ENCODE measurements at places on chromosomes 16 and 17. TPM values are rescaled to one million over a fixed set of nuclear protein-coding genes. Genes with fewer than 3 reads are reported as not detected.

Gene ABCA6
- total RNA-seq, result 31.7 TPM

Gene KRTAP9-8
- not detected for total RNA-seq

Gene EFNB3
- 0.95 TPM for total RNA-seq

Gene TEX19
- total RNA-seq, result under 0.01 TPM

Gene GAST
- not detected for total RNA-seq

Gene HERPUD1
- total RNA-seq, result 43.2 TPM

Gene TMEM100
- total RNA-seq, result 2.8 TPM

Gene SPATA33
- total RNA-seq, result 2.5 TPM

Gene LYRM9
- total RNA-seq, result 7.7 TPM

Gene FOXL1
- 7.2 TPM for total RNA-seq

Gene TMEM235
- total RNA-seq, result not detected

Gene UNKL
- total RNA-seq, result 5.2 TPM

Gene SOX15
- total RNA-seq, result 0.32 TPM

Gene ADAM11
- 0.32 TPM for total RNA-seq

Gene SCN4A
- total RNA-seq, result 0.16 TPM

Gene C17orf78
- not detected for total RNA-seq

Gene HCRT
- total RNA-seq, result not detected

Gene APOBR
- total RNA-seq, result not detected

Gene RNF222
- not detected for total RNA-seq

Gene ZNF624
- 4.2 TPM for total RNA-seq

Gene TUFM
- 111 TPM for total RNA-seq

Gene KRTAP4-9
- not detected for total RNA-seq

Gene EMP2
- total RNA-seq, result 19.1 TPM

Gene BOLA2B
- total RNA-seq, result 29.3 TPM

Gene CD300H
- not detected for total RNA-seq

Gene CCL15
- total RNA-seq, result not detected

Gene CLDN7
- 4.2 TPM for total RNA-seq

Gene KCNJ12
- total RNA-seq, result 0.32 TPM

Gene TBC1D28
- total RNA-seq, result not detected

Gene FOXF1
- total RNA-seq, result 7.1 TPM

Gene CDH15
- total RNA-seq, result 0.32 TPM

Gene ENPP7
- not detected for total RNA-seq

Gene TNS4
- total RNA-seq, result not detected

Gene CLEC18A
- under 0.01 TPM for total RNA-seq

Gene ARL5C
- under 0.01 TPM for total RNA-seq

Gene MT1B
- total RNA-seq, result not detected

Gene ATP2A3
- total RNA-seq, result 3.8 TPM

Gene BCO1
- under 0.01 TPM for total RNA-seq

Gene MPV17L
- 0.47 TPM for total RNA-seq

Gene PRKCB
- not detected for total RNA-seq

Gene CEP112
- total RNA-seq, result 4.3 TPM

Gene CALB2
- under 0.01 TPM for total RNA-seq

Gene TBC1D3L
- 2.4 TPM for total RNA-seq

Gene OMG
- total RNA-seq, result 8.5 TPM

Gene TPSG1
- not detected for total RNA-seq

Gene TPSD1
- not detected for total RNA-seq

Gene KCTD19
- total RNA-seq, result not detected

Gene BAHCC1
- total RNA-seq, result 5.1 TPM

Gene TBC1D3C
- not detected for total RNA-seq

Gene ZNF207
- 62.3 TPM for total RNA-seq

Gene PPY
- total RNA-seq, result not detected

Gene CTF1
- 4.3 TPM for total RNA-seq

Gene EVI2B
- 0.16 TPM for total RNA-seq

Gene ACSM2A
- total RNA-seq, result not detected

Gene MPP2
- 3.6 TPM for total RNA-seq
